M059J (cell line): ENCODE measurements at places on chromosomes 2 and 18. TPM values are rescaled to one million over a fixed set of nuclear protein-coding genes. Genes with fewer than 3 reads are reported as not detected.
A peak's percentile ranks its signal among the peaks of the same experiment; 100 is the strongest.

DNA sequence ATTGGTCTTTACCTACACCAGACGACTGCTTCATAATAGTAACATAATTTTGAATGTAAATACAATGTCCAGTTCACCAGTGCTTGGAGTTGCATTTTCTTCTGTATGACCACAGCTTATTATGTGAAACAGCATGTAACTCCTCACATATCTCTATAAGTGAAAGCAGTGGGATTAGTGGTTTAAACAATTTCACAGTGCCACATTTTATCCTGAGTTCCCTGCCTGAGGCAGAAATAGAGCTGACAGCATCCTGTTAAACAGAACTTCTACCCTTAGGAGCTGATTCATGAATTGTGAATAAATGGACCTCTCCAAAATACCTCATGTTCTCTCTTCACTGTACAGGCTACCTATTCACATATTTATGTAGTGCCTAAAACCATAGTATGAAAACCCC lies 542.3 kb upstream of the VWC2L start:
- DNase-seq: peak; percentile 67

GRCh38 chr2:205640716-205641115 lies 41.6 kb upstream of the NRP2 start:
- DNase-seq: no peak

GRCh38 chr2:203803053-203803429 lies 64.5 kb upstream of the CTLA4 start:
- DNase-seq: no peak

DNA sequence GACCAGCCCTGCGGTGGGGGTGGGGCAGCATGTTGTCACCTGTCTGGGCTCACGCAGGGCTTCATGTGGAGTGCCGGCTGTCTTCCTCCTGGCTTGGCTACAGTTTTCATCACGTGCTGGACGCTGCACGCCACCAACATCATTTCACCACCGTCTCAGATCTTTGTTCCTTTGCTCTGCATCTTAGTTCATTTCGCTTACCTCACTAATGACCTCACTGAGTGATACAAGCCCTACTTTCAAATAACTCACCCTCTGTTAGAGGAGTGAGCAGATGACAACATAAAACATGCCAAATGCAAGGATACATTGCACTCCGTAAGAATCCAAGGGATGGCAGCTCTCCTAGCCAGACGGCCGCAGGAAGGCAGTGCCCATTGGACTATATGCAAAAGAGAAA lies 527.5 kb downstream of the GALR1 start:
- no peak for DNase-seq

GRCh38 chr18:48775372-48776155 lies 175.2 kb downstream of the SMAD7 start:
- DNase-seq: no peak

DNA sequence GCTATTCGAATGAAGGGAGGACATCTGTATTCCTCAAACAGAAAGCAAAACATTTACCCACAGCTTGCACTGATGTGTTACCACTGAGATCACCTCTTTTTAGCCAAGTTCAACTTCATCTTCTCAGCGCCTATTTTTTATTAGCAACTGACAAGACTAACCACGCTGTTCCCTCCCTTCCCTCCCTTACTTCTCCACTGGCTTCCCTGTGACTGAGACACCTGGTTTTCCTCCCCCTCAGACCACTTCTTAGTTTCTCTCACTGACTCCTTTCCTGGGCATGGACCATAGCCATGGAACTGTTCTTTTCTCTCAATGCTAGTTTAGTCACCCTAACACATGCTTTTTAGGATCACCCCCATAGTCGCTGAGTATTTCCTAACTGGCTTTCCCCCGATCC lies 3.3 kb downstream of the L3MBTL4 start:
- no peak for DNase-seq

The RAB27B gene
- 13.8 and 15.7 TPM in 2 replicates for total RNA-seq

DNA sequence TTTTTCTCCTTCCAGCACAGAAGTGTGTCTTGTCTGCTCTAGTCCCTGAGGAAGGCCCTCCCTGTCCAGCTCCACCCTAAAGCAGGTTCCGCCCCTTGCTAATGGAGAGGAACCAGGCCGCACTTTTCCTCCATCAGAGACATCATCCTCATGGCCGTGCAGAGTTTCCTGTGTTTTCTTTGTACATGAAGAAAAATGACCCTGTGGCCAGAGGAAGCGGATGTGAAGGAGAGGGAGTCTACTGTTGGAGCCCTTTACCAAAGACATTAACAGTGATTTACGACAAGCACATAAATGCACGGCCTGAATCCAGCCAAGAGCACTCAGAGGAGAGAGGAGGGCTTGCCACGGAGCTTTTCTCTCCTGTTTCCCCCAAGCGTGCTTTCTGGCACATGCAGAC lies 109.5 kb downstream of the RNF144A start:
- DNase-seq: no peak

DNA sequence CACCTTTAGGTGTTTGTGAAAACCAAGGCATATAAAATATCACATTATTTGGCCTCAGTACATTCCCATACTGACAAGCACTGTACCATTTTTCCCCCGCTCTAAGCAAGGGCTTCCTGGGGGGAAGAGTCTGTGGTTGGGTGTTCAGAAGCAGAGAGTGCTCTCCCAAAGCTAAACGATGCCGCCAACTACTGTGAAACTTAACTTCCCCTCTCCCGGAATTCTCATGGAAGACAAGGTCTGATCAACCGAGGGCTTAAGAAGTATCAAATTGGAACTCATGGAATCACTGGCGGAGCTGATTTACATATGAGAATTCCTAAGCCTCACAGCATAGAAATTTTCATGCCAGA lies 433 bp upstream of the MFF start:
- DNase-seq: no peak

The KLF7 gene
- total RNA-seq: 7.3 and 11.6 TPM in 2 replicates

The MDH1B gene
- 1.0 and 1.2 TPM in 2 replicates for total RNA-seq

DNA sequence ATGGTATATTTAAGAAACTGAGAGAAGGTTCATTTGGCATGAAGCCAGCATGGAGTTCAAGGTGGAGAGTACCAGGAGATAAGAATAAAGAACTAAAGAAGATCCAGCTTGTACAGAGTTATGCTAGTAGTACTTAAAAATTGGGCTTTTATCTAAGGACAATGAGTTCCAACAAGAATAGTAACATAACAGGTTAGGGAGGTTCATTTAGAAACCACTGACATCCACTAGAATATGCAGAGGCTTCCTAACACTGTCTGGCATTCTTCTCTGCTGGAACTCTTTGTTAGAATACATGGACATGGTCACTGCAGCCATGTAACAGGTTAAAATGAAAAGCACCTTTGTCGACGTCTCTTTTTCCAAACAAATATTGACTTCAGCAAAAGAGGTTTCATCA lies 42.6 kb upstream of the DSC1 start:
- no peak for DNase-seq

GRCh38 chr18:22183698-22184170 lies 14.3 kb downstream of the GATA6 start:
- DNase-seq: no peak

The HOXD11 gene
- total RNA-seq: 14.3 and 16.9 TPM in 2 replicates

The UGT1A10 gene
- not detected in 2 replicates for total RNA-seq

The NAGK gene
- total RNA-seq: 87.0 and 87.7 TPM in 2 replicates

The PROKR1 gene
- total RNA-seq: 0.17 TPM in 1 of 2 replicates, not detected in the other

The SERPINB4 gene
- total RNA-seq: 0.05 TPM in 1 of 2 replicates, not detected in the other

DNA sequence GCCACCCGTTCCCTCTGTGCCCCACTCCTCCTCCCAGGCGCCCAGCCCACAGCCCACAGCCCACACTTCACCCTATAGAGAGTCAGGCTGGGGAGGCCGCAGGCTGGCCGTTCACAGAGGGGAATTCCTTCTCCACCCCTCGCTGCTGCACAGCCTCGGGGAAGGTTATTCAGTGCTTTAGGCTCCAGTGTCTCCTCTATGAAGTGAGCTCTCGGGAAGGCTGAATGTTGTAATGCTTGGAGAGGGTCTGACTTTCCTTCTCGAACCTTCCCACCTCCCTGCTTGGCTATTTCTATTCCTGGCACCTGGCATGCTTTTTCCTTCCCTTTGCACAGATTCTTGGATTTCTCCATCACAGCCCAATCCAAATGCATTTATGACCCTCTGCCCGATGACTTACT lies 62.5 kb upstream of the SMAD7 start:
- no peak for DNase-seq
